Activated T-cell treated with anti-CD3 and anti-CD28 coated beads, Interleukin-2, amount 50 U/mL, for 4 hours (primary cell): ENCODE measurements at places on chromosomes 3 and 15. TPM values are rescaled to one million over a fixed set of nuclear protein-coding genes. Genes with fewer than 3 reads are reported as not detected.

FBXO40 gene
- not detected for total RNA-seq

ZNF385D gene
- total RNA-seq: not detected

GRCh38 chr15:31352339-31352751, 25.7 kb downstream of the KLF13 start:
- DNase-seq: no peak

DNA sequence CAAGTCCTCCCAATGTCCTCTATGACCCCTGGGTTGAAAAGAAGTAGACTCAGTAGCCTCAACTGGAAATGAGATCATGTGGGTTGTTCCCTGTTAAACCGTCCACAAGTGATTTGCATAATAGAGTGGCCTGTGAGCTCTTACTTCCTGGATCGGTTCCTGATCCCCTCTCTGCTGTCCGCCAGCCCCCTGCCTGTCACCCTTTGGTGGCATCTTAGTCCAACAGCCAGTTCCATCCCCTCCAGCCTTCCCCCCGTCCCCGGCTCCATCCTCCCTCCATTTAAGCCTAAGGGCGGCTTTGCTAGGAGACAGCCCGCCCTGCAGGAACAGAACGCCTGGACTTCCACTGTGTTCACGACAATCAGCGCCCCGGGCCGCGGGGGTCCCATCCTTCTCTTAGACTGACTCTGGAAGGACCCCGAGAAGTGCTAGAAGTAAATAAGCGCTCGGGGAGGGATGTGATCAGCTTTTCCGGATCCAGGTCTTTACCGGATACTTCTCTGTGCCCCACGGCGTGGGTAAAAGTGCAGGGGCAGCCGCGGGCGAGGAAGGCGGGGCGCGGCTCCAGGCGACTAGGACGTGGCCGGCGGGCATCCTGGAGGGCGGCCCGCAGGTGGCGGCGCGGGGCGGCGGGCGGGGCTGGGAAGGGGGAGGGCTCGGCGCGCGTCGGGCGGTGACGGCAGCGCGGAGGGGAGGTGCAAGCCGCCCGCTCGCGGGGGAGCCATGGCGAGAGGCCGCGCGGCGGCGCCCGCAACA, 51.2 kb upstream of the ULK4 start:
- DNase-seq: peak; percentile 64

GRCh38 chr3:8223766-8224165, 277.9 kb upstream of the LMCD1 start:
- DNase-seq: no peak

ROPN1 gene
- not detected for total RNA-seq

GRCh38 chr15:94526071-94526689, 294.8 kb downstream of the MCTP2 start:
- no peak for DNase-seq

- no peak for DNase-seq
These were observed 263.2 kb downstream of the CNTN3 start for GRCh38 chr3:74351213-74351612.

DNA sequence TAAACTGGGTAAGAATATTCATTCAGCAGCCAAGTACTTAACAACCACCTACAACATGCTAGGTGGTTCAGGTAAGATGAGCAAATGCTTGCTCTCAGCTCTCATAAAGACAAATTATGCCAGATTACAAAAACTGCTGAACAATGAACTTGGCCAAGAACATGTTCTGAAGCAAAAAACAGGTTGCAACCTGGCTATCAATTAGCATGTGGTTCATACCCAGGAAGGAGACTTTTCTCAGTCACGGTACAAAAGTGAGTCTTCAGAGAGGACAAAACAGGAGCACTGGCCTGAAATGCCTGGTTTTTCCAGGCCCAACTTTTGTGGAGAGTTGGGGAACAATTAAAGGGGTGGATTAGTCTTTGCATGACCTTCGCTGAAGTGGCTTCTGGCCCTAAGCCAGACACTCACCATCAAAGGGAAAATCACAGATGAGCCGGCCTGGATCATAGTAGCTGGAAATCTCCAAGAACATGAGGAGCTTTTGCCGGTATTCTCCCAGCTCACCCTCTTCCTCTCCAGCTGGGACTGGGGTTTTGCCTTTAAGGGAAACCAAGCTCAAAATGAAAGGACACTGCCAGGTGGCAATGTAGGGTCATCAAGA, 7.6 kb upstream of the PLA2G4F start:
- no peak for DNase-seq

LTF gene
- total RNA-seq: not detected

DNA sequence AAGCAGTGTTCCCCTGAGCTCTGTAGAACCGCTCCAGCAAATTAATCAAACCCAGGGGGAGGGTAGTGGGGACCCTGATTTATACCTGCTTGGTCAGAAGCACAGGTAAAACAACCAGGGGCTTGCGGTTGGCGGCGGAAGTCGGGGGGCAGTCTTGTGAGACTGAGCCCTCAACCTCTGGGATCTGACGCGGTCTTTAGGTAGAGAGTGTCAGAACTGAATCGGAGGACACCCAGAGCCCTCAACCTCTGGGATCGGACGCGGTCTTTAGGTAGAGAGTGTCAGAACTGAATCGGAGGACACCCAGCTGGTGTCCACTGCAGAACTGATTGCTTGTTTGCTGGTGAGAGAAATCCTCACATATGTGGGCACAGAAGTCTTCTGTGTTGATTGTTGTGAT, 12.9 kb upstream of the PAQR5 start:
- DNase-seq: no peak
